ENCODE measurements at places on chromosomes 4 and X.

DNA sequence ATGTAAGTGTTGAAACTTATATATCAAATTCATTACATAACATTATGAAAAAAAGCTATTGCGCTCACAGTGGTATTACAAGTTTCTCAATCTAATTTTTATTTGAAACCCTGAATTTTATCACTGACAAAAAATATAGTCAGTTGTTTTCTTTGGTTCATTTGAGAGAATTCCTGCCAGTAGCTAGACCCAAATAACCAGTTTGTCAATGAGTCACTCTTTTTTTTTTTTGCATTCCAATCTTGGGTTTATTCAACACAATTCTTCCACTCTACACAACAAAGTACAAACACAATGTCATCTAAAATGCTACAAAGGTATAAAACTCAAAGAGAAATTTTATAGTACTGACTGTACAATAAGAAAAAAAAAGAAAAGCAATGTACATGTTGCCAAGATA, 13.1 kb downstream of the HPF1 start:
- no peak for DNase-seq

GRCh38 chrX:154123241-154124219, 20.5 kb upstream of the OPN1LW start:
- peak; percentile 8 for DNase-seq

GRCh38 chr4:24249972-24250371, 334.4 kb downstream of the DHX15 start:
- no peak for DNase-seq

DNA sequence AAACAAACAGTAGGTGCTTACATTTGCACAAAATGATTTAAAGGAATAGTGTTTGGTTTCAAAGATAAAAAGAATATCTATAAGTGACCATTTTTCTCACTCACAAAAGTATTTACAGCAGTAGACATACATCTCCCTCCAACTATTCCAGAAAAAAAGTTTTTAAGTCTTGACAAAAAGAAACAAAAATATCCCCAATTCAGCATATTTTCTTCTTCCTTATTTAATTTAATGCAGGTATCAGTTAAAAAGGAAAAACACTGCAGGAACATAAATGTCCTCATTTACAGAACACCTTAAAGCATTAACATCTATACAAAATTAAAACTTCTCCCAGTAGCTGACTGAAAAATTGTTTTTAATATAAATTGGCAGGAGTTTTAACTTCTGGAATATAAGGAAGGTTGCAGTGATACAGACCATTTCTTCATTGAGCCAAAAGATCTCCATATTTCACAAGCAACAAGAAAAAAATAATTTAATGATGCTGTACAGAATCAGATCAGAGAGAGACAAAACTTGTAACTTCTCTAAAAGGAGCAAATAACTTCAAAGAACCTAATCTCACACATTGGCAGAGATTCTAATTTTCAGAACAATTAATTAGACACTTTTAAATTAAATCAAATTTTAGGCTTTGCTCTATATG, 4.3 kb downstream of the MAB21L2 start:
- no peak for DNase-seq

DNA sequence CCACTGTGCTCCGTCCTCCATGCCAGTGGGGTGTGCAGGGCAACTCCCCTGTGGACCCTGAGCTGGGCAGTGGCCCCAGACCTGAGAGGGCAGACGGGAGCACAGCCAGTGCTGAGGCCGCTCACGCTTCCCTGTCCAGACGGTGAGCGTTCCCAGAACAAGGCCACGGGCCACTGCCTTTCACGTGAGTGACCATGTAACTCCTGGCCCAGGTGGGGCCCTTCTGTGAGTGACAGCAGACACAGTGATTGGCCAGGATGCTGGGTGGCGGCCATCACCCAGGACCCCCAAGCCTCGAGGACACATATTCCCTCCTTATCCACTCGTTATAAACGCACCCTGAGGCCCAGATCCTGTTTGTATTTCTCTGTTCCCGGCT, 10.5 kb downstream of the NSG1 start:
- DNase-seq = no peak

DNA sequence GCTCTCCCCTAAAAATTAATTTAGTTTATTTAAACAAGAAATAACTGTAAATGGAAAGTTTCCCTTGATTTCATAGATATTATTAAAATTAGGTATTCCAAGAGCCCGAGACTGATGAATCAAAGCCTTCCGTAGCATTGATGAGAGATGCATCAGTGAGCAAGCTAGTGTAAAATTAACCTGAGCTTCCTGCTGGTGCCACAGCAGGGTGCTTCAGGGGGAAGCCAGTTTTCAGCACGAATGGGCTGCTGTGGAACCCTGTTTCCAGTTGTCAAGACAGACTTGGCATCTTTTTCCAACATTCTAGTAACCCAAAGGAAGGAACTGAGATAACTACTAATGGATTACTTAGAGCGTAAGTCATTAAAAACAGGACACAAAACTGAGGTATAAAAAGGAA, 221.7 kb downstream of the RBMX2 start:
- DNase-seq = no peak

GRCh38 chr4:108240366-108240765, 71.6 kb upstream of the LEF1 start:
- no peak for DNase-seq

DNA sequence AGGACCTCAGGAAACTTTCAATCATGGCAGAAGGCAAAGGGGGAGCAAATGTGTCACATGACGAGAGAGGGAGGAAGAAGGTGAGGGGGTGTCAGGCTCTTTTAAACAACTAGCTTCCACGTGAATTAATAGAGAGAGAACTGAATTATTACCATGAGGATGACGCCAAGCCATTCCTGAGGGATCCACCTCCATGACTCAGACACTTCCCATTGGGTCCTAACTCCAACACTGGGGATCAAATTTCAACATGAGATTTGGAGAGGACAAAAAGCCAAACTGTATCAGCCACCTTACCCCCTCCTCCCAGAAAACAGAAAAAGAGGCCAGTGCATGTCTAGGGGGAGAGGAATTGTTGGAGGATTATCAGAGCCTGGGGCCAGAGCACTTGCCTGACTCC, 40.4 kb upstream of the LAS1L start:
- DNase-seq = no peak

- no peak for DNase-seq
Measured at GRCh38 chr4:184870718-184871117, 45.0 kb upstream of the ACSL1 start.

DNA sequence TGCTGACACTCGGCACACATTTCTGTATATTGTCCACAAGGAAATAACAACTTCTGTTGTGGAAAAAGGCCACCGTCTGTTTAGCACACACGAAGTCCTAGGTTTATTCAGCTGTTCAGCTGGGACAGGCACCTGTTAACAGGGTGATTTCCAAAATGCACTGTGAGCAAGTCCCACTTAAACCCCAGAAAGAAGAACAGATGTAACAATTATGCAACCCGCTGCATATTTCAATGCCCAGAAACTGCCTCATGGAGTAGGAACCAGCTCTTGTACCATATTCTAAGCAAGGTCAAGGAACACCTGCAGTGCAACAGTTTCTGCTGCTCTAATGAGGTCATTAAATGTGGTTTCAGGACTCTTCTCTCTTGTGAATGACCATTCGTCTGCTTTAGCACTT, 77.1 kb downstream of the GEMIN8 start:
- no peak for DNase-seq

- no peak for DNase-seq
Measured at GRCh38 chr4:113635739-113636437, 125.7 kb downstream of the CAMK2D start.

DNA sequence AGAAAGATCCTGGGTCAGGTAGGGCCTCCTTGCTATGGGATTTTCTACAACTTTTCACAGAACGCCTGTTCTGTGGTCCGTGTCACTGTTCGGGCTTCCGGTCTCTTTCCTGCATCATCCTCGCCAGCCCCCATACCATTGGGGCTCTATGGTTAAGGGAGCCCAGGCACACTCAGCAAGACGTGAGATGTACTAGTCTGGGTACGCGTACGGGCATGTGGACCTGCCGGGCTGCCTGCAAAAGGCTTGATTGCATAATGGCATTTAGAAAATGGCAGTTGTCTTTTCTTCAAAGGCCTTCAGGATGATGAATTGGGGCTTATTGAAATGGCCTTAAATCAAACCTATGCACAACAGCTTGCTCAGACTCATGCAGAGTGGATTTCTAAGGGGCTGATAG, 86.7 kb downstream of the CNGA2 start:
- DNase-seq = no peak

DNA sequence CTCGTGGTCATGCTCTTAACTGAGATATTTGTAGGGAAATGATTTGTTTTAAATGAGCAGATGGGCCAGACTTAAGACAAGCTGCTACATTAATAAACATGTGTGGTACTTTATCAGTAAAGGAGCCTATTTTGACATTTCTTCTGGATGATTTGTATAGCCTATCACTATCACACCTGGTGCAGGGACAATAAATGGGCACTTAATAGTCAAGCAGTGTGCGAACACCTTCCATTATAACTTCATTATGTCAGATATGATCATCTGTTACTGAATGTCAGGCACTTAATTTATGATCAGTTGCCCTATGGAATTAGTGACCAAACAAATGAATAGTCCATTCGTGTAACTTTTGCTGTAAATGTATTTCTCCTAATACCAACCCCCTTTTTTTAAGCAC, 628.8 kb downstream of the ADGRL3 start:
- no peak for DNase-seq

DNA sequence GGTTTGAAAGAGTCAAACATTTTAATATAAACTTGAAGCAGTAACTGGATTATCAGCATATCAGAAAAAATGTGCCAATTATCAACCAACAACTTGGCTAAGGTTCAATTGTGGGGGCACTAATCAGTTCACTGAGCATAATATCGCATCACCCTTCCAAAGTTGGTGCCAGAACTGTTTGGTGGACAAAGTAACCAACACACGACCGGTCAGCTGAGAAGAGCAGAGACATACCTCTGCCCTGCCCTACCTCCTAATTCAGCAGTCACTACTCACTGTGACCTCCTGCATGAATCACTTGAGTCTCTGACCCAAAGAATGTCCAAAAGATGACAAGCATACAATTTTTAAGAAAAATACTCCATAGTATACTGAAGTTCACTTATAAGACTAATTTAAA, 53.2 kb downstream of the TSPAN5 start:
- no peak for DNase-seq

DNA sequence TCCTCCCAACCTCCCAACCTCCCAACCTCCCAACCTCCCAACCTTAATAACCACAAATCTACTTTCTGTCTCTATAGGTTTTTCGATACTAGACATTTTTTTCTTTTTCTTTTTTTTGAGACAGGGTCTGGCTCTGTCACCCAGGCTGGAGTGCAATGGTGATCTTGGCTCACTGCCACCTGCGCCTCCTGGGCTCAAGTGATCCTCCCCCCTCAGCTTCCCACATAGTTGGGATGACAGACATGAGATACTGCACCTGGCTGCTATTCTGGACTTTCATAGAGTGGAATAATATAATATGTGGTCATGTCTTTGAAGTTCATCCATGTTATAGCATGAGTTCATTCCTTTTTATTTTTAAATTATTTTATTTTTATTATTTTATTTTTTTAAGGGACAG, 39.5 kb upstream of the ZFX start:
- DNase-seq = no peak

All from effector memory CD8-positive, alpha-beta T cell (primary cell).